ENCODE measurements at places on chromosomes 2 and 18.

DNA sequence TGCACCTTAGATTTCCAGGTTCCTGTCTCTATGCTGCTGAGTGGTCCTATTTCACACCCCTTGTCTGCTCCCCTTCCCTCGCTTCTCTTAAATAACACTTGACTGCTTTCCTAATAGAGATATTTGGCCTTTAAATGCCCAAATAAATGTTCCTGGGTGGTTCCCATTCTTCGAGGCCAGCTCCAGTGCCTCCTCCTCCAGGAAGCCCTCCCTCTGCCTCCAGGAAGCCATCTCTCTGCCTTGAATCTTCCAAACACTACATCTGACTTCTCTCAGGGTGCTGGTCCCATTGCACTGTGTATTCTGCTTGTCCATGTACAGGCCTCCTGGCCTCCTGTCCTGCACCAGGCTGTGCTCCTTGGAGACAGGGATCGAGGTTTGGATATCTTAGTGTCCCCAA lies 14.2 kb downstream of the EHD3 start:
- no peak for DNase-seq

DNA sequence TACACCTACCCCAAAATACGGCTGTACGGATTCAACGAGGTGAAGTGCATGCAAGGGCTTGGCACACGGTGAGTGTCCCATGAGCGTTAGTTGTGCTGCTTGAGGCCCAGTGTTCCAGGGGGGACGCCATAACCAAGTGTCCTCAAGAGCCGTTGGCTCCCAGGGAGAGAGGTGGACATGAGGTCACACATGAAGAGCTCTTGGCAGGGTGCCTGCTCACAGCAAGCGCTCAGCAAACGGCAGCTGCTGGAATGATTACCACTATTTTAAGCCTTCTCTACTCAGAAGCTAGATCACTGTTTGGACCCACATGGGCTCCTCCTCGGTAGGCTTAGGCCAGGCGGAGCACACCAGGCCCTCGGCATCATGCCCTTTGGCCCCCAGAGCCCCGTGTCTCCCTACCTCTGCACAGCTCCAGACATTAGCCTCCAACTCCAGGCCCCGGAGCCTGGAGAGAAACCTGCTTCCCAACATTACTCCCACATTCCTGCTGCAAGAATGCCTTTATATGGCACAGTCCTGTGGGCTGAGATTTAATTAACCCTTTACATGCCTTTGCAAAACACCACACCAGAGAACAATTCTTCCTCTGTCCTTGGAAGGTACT lies 68.4 kb upstream of the PPP1CB start:
- DNase-seq = no peak

- DNase-seq = no peak
Measured at GRCh38 chr2:183244300-183244844, 120.1 kb downstream of the NUP35 start.

- no peak for DNase-seq
Measured at GRCh38 chr2:234863043-234863934, 88.5 kb upstream of the SH3BP4 start.

DNA sequence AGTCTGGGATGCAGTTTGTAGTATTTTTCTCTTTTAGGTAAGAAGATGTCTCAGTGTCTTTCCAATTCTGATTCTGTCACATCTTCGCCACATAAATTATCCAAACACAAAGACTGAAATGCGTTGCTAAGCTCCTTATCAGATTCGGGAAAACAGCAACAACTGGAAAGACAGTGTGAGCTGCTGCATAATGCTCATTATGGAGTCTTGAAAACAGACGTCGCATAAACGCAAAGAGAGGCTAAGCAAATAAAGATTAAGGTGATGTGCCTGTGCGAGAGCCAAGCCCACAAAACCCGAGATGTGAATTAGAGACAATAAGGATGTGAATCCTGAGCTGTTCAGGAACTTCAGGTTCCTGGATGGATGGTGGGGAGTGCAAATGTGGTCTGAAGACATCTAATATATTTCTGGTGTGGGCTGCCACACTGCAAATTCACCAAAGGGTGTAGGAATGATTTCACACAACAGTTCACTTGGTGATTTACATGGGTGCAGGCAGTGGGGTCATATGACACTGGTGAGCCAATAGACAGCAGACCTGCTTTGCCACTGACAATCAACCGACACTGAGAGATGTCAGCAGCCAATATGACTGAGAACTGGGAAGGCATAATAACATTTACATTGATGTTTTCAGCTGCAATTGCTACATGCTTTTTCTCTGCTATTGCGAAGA lies 195.8 kb downstream of the MTX2 start:
- DNase-seq = no peak

GRCh38 chr2:97757062-97757461 lies 43.7 kb downstream of the ZAP70 start:
- no peak for DNase-seq

Measured in HS-27A (cell line).